ENCODE measurements at places on chromosomes 1 and 21. TPM values are rescaled to one million over a fixed set of nuclear protein-coding genes. Genes with fewer than 3 reads are reported as not detected.
A peak's percentile ranks its signal among the peaks of the same experiment; 100 is the strongest.

The C8B gene
- not detected for total RNA-seq

The TAS1R1 gene
- total RNA-seq = not detected

- H3K4me3 ChIP-seq = no peak overlapping the region
- H3K36me3 ChIP-seq = no peaks in the 10 kb centered on the region
- no peak overlapping the region for H3K27ac ChIP-seq
- peaks cover 9% of the 10 kb centered on the region for H3K4me1 ChIP-seq
- no peaks in the 10 kb centered on the region for H3K27me3 ChIP-seq
- DNase-seq = no peak
These were observed 10.7 kb downstream of the FMOD start for GRCh38 chr1:203340112-203340790.

DNA sequence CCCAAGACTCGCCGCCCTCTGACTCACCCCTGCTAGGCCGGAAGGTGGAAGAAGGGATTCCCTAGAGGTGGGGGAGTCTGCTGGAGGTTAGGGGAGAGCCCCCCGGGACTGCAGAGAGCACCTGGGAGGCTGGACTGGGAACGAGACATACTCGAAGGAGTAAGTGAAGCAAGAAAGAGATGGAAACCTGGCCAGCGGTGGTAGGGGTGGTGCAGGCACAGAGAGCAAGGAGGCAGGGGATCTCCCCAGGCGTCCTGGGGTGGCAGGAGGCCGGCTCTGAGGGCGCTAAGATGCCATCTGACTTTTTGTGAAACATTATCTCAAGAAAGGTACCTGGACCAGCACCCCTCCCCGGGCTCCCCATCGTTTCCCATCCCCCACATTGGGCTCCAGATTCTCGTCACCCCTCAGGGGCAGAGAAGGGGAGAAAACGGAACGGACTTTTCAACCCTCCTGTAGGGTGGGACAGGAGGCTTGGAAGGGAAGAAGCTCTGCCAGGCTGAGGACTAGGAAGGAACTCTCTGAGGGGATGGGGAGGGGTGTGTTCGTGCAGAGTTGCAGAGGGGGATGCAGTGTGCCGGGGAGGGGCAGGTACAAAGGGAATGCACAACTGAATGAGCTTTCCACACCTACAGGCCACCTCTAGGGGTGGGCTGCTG, 708 bp downstream of the CHRNB2 start:
- H3K36me3 ChIP-seq = no peaks in the 10 kb centered on the region
- H3K27ac ChIP-seq = no peak overlapping the region
- DNase-seq = no peak
- H3K4me1 ChIP-seq = peaks cover 13% of the 10 kb centered on the region

DNA sequence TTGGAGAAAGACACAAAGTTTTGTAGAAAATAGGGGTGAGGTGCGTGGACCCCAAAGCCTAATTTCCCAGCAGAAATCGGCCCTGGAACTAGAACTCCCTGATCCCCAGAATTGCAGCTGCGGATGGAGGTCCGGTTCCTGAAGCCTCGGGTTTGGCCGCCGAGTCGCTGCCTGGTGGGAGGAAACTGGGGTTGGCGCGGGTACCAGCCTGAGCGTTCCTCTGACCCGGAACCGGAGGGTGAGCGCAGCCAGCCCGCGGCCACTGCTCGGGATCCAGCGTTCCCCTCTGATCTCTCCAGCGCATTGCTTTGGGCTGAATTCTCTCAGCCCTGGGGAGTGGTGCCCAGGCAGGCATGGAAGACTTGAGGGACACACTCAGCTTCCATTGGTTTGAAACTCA, 1.6 kb downstream of the ST6GALNAC5 start:
- peak overlapping the region; percentile 42 for H3K4me3 ChIP-seq
- no peak overlapping the region for H3K27ac ChIP-seq
- no peaks in the 10 kb centered on the region for H3K36me3 ChIP-seq
- peaks cover 16% of the 10 kb centered on the region for H3K4me1 ChIP-seq

DNA sequence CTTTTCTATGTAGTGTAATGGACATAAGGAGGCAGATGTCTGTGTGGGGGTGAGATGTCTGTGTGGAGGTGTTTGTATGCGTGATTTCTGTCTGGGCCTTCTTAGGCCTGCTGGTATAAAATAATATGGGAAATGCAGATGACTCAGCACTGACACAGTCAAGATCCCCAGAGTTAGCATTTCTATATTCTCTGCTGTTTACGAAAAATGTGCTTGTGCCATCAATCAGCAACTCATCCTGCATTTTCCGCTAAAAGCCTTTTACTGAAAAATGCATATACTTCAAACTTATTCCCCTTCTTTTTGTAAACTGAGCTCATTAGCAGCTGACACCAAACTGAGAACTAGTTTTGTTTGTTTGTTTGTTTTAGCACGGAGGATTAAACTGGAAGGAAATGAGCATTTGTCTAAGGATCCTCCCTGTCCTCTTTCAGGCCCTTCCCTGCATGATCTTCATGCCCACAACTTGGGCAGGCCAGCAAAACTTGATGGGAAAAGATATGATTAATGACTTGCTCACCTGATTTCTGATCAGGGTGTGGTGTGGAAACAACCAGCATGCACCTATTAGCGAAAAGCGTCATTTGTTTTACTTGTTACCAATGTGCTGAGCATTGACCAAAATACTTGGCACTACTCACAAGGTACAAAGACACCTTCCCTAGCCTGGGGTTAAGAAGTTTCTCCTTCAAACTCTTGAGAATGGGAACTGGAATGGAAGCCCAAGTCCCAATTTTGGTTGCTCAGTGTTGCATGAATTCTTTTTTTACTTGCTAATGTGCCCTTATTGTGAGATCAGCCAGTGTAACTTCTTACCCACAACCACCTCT, 77.4 kb downstream of the NDUFS5 start:
- no peaks in the 10 kb centered on the region for H3K27me3 ChIP-seq
- H3K27ac ChIP-seq = peak overlapping the region; percentile 97
- H3K4me3 ChIP-seq = no peak overlapping the region
- peaks cover 28% of the 10 kb centered on the region for H3K4me1 ChIP-seq
- no peaks in the 10 kb centered on the region for H3K36me3 ChIP-seq

GRCh38 chr1:200966934-200967333, 56.6 kb downstream of the KIF21B start:
- no peaks in the 10 kb centered on the region for H3K27me3 ChIP-seq
- H3K36me3 ChIP-seq = no peaks in the 10 kb centered on the region
- H3K4me3 ChIP-seq = no peak overlapping the region
- peaks cover 6% of the 10 kb centered on the region for H3K4me1 ChIP-seq

DNA sequence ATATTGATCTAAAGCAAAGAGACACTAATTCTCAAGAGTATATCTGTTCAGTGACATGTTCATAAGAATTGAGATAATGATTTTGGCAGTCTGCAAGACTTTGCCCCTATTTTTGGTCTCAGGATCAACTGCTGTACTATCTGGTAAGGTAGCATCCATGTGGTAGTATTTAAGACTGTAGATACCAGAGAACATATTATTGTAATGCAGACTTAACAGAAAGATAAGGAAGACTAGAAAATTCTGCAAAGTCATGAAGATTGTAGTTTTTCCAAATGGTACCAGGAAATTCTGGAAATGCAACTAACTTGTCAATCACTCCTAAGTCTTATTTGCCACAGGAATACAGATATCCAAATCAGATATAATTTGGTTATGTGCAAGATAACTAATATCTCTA, 35.1 kb downstream of the RNF2 start:
- H3K4me1 ChIP-seq = no peaks in the 10 kb centered on the region
- no peaks in the 10 kb centered on the region for H3K27me3 ChIP-seq

DNA sequence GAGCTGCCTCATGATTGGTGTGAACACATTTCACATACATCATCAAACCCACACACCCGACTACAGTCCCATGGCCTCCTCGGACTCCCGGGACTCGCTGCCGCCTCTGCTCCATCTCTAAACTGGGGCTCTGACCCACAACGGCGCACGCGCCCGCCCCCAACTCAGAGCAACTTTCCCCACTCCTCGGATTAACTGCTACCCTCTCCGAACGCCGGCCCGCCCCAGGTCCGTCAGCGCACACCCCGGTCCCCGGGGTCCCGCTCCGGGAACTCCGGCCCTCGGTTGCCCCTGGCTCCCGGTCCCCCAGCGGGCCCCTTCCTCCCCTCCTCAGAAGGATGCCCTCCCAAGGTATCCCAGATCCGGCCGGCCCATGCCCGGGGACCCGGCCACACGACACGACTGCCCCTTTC, 740 bp downstream of the DSTYK start:
- peak; percentile 43 for DNase-seq
- peak overlapping the region; percentile 81 for H3K4me3 ChIP-seq
- H3K4me1 ChIP-seq = peaks cover 16% of the 10 kb centered on the region
- H3K27me3 ChIP-seq = no peaks in the 10 kb centered on the region
- peak overlapping the region; percentile 95 for H3K27ac ChIP-seq

Measured in heart left ventricle (tissue), 16 donors.